ENCODE measurements at places on chromosomes 2 and 18.

- DNase-seq: no peak
Observed at GRCh38 chr18:56162311-56163265, 475.8 kb downstream of the TXNL1 start.

DNA sequence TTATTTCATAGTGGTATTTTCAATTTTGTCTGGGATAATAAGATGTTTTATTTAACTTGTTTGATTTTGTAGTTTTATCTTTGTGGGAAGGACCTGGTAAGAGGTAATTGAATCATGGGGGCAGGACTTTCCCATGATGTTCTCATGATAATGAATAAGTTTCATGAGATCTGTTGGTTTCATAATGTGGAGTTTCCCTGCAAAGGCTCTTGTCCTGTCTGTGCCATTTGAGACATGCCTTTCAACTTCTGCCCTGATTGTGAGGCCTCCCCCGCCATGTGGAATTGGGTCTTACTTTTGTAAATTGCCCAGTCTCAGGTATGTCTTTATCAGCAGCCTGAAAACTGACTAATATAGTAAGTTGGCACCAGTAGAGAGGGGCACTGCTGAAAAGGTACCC, 77.8 kb upstream of the ARHGAP15 start:
- no peak for DNase-seq

GRCh38 chr2:238182362-238182761, 21.1 kb downstream of the ILKAP start:
- no peak for DNase-seq

DNA sequence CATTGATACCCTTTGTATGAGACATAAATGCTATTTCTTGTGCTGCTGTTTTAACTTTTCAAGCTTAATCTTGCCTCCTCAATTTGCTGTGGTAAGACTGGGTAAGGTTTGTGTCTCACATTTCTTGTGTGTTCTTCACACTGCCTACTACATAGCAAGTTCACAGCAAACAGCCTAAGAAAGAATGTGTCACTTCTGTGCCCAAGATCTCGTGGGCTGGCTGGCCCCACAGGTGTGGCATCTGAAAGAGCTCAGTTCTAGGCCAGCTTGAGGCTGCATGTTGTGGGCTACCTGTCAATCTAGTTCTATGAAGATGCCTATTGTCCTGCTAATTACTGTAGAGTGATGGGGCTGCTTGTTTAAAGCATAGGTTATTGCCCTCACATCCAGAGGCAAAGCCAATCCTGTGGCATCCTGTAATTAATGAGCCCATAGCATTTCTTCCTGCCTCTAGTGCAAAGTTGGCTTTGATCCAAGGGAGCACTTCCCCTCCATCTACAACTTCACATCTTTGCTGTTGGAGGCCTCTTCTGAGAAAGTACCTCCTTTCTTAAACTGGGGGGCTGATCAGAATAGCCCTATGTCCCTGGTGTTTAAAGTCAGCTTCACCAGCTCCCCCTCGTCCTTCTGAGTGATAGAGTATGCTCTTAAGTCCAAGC, 40.9 kb upstream of the ASPRV1 start:
- no peak for DNase-seq

GRCh38 chr18:46481847-46482245, 175.2 kb downstream of the LOXHD1 start:
- no peak for DNase-seq

DNA sequence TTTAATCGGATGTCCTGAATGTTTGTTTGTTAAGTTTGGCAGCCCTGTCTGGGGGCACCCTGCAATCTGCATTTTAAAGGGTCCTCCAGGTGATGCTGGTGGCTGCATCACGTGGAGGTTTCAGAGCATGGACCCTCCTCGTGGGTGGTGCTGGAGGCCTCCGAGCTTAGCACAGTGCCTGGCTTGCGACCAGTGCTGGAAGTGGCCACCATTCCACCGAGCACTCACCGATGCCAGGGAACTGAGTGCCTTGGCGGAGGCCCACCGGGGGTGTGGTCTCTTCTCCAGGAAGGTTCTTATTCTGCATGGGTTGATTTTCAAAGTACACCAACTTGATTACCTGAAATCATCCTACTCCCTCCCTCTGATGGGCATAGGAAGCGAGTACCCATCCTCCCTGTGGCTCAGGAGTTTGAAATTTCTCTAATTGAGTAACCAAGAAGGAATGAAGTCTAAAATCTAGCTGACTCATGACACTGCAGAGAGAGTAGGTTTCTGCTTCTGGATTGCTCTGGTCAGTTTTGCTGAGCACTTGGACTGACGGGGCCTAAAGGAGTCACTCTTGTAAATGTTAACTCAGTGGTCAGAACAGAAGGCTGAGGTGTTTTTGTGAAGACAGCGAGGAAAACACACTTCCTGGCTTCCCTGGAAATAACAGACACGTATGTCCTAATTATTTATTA, 58.1 kb upstream of the SLC66A3 start:
- no peak for DNase-seq

DNA sequence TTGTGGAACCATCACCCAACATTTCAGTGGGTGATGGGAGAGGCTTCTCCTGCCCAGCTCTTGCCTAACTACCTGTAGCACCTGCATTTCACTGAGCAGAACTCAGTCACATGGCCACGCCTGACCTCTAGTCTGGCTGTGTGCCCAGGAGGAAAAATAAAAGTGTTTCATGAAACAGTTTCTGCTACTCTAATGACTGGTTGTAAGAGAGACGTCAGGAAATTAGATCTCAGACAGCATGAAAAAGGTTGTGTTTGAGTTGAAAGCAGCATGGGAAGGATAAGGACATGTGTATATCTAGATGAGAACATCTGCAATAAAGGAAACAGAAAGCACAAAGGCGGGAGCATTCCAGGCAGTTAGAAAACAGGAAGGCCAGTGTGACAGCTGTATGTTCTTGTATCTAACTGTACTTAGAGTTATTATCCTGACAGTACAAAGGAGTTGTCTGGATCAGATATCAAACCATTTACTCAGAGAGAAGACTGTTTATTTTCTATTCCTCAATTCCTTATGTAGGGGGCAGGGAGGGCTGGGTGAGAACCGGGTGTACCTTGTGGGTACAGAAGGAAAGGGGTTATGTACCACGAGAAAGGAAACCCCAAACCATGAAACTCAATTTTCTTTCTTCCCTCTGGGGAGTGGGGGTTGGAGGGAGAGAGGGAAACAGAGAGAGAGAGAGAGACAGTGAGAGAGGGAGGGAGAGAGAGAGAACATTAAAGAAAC, 307.4 kb upstream of the VWC2L start:
- DNase-seq: no peak

- no peak for DNase-seq
Observed at GRCh38 chr2:237471438-237472186, 15.4 kb upstream of the MLPH start.

- no peak for DNase-seq
Observed at GRCh38 chr2:203453858-203454451, 81.1 kb downstream of the RAPH1 start.

GRCh38 chr2:69603146-69603743, 40.3 kb downstream of the AAK1 start:
- no peak for DNase-seq

- no peak for DNase-seq
Observed at GRCh38 chr18:35590935-35591334, 9.4 kb downstream of the GALNT1 start.

DNA sequence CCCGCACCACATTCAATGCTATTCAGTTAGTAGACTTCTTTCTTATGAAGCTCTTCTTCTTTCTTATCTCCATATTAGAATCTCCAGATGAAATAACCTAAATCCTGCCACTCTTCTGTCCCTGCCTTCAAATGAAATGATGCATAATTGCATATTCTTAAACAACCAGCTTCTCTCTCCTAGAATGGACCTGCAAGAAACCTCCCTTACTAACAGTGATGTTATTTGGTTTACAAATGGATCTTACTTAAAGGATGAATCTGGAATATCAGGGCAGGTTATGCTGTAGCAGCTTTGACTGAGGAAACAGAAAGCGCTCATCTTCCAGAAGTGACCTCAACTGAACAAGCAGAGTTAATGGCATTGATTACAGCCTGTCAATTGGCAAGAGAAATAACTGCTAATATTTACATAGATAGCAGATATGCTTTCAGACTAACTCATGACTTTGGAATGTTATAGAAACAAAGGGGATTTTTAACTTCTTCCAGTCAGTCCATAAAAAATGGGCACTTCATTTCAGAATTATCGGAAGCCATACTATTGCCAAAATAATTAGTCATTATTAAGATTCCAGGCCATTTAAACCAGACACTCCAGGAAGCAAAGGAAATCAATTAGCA, 755.7 kb upstream of the HS6ST1 start:
- no peak for DNase-seq

- no peak for DNase-seq
Observed at GRCh38 chr2:47344890-47345589, 57.9 kb upstream of the MSH2 start.

DNA sequence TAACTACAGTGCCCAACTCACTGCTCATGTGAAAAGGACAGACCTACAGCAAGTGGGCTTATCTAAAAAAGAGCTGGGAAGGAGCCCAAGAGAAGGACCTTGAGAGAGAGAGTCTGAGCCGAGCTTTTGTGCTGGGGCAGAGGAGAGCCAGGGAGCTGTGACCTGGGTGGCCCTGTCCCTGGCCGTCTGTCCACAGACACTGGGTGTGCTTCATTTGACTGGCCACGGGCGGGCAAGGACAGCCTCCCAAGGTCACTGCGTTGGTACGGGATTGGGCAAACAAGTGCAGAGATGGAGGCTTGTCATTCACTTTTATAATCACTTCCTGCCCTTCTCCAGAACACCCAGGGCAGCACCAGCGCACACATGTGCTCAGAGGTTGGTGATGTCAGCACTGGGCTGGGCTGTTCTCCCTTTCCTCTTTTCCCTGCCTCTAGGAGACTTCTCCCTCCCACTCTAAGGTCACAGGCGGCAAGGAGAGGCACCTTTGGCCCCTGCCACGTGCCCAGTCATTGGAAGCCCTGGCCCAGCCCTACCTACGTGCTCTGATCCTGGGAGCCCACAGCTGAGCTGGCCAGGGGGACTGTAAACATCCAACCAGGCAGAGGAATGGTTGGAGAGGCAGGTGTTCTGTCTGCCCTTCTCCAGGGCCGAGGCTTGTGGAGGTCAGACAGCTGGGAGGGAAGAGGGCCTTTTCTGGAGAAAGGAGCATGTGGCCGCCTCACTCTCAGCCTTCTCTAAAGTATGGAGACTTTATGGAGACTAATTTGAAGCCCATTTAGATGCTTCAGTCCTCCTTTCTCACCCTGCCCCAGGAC, 6.4 kb upstream of the PSD4 start:
- no peak for DNase-seq

GRCh38 chr2:112121682-112122254, 16.4 kb upstream of the FBLN7 start:
- DNase-seq: peak; percentile 13

- no peak for DNase-seq
Observed at GRCh38 chr18:46213295-46213694, 109.1 kb downstream of the HAUS1 start.
